Dorsolateral prefrontal cortex (tissue), 122 donors: ENCODE measurements at places on chromosomes 6 and 20.

DNA sequence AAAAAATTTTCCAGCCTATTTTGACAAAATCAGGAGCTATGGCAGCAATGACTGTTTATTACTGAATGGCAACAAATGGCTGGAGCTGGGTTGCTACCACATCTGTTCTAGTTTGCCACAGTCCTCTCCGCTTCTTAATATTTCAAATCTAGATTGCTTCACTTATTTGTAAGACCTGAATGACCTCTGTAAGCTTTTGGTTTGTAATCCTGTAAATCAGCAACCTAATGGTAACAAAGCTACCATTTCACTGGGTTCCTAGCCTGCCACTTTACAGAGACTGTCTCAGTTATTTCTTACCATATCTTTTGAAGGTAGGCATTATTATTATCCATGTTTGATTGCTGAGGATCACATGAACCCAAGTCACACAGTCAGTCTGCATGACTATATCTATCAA, 15.4 kb downstream of the ZNFX1 start:
- DNase-seq = no peak

DNA sequence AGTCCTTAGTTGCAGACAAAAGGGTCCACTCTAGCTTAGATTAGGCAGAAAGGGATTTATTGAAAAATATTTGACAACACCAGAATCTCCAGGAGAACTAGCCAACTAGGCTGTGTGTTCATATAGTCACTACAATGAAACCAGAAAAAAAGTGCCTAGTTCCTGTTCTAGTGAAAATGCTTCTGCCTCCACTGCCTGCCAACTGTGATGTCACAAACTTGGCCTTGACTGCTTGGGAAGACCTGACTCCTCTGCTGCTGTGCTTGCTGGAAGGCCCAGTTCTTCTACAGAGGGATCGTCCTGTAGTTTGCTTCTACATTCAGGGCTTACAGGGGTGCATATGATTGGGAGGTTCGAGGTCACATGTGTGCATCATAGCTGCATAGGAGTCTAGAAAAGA, 40.3 kb upstream of the XRN2 start:
- no peak for DNase-seq

DNA sequence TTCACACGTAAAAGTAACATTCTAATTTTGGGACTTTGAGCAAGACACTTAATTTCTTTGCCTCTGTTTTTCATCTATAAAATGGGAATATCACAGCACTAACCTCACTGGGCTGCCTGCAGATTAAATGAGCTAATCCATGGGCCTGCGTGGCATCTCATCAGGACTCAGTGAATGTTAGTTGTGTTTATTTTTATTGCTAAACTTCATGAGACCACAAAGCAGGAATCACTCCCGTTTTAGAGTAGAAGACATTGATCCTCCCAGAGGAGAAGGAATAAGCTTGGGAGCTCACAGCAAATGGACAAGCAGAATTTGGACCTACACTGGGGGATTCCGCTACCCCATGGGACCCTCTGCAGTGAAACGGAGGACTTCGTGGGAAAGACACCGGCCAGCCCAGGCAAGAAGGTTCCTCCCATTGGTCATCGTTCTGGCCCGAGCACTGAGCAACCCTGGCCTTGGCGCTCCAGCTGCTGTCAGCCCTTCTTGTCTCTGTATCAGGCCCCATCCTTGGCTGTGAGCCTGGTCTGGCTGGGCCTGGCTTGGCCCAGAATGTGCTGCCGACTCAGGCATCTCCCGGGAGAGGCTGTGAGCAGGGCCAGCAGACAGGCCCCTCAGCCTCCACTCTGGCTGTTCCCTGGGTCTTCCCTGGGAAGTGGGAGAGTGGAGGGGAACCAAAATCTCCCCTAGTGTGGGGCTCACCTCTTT, 79.8 kb downstream of the NFATC2 start:
- peak; percentile 60 for DNase-seq

GRCh38 chr6:79787626-79788025, 156.5 kb downstream of the SH3BGRL2 start:
- DNase-seq = no peak

GRCh38 chr6:11494786-11495564, 42.6 kb upstream of the TMEM170B start:
- DNase-seq = no peak

- no peak for DNase-seq
Measured at GRCh38 chr6:123309130-123309529, 313.1 kb downstream of the CLVS2 start.

DNA sequence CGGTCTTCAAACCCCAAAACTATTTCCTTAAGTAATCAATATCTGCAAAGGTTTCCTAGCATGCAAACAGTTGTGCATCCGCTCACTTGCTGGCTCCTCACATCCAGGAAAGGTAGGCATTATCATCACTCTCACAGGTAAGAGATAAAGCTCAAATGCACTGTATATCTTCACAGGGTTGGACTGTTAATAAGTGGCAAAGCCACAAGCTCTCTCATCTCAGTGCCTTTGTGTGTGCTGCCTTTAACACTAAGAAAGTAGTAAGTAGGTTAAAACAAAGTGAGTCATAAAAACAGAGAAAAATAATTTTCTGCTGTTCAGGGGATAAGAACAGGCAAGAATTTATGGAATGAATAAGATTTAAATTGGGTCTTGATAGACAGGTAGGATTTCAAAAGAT, 21.3 kb downstream of the MAN1A1 start:
- DNase-seq = no peak

DNA sequence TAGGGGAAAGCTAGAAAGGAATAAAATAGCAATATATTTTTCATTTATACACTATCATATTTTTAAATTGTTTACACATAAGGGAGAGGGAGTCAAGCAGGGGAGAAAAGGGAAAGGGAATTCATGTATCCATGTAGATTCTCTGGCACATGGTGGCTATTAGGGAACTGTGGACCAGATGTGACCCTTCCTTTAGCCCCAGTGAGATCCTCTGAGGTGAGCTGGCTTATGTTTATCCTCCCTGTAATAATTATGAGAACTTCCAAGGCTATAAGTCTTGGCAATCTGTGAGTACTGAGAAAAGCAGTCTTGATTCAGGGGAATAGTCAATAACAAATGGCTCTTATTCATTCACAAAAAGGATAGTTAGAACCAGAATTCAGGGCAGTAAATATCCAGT, 42.6 kb downstream of the TSBP1 start:
- no peak for DNase-seq

- DNase-seq = no peak
Measured at GRCh38 chr6:163494279-163494727, 79.8 kb downstream of the QKI start.
